ENCODE measurements at places on chromosomes 6 and 20. TPM values are rescaled to one million over a fixed set of nuclear protein-coding genes. Genes with fewer than 3 reads are reported as not detected.

Gene HLA-DQB1
- total RNA-seq: not detected

Gene HLA-DPA1
- 0.89 TPM for total RNA-seq

Gene ULBP3
- total RNA-seq: 12.6 TPM

Gene ZC2HC1B
- not detected for total RNA-seq

Gene FAM217A
- not detected for total RNA-seq

Gene ANKRD66
- not detected for total RNA-seq

GRCh38 chr6:83867527-83868161 lies 8.2 kb downstream of the CYB5R4 start:
- DNase-seq: peak; percentile 100

DNA sequence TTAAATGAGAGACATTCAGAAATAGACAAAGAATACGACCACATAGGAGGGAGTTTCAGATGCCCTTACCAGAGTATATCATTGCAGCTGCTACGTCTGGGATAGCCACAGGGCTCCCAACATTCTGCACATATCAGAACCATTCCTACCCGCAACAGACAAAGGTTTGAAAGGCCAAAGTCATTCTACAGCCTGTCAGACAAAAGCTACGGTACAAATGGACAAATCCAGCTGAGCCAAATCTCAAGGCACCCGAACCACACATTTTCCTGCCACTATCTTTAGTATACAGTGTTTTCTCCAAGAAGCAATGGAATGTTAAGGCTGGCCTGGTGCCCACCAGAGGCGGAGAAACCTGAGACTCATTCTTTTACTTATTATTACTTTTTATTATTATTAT lies 30.5 kb upstream of the LYRM2 start:
- no peak for DNase-seq

DNA sequence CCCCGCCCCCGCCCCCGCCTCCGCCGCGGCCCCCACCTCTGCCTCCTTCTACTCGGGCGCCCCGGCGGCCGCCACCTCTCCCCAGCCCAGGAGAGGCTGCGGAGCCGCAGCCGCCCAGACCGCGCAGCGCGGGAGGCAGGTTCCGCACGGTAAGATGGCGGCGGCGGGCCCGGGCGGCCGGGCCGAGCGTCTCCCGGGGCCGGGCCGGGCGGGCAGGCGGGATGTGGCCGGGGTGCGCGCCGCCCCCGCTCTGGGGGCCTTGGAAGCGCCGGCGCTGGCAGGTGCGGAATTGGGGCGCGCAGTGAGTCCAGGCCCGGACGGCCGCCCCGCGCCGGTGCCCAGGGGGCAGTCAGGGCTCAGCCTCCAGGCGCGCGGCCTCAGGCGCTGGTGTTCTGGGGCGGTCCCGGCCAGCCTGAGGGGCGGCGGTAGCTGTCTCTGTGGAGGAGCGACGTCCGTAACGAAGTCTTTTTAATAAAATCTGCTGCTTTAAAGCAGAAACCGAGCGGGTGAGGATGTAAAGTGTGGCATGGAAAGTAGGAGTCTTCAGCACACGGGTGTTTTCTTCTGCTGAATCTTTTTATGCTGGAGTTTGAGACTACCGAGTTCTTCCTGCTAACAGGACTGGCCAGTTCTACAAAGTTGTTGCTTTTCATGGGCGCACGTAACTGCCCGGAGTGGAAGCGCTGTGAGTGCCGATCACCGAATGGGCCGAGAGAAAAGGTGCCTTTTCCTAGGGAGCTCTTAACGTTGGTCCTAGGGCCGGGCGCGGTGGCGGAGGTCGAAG lies at the start of gene GID8:
Gene GID8 (plus strand): TSS at position 43 of the 784 bp plus-strand sequence. CDS start 3,356 bp downstream, outside the sequence.
- DNase-seq: peak; percentile 86

GRCh38 chr6:20069021-20069522 lies 143.2 kb downstream of the MBOAT1 start:
- DNase-seq: no peak

GRCh38 chr6:75098709-75099108 lies 107.1 kb downstream of the COL12A1 start:
- peak; percentile 97 for DNase-seq

DNA sequence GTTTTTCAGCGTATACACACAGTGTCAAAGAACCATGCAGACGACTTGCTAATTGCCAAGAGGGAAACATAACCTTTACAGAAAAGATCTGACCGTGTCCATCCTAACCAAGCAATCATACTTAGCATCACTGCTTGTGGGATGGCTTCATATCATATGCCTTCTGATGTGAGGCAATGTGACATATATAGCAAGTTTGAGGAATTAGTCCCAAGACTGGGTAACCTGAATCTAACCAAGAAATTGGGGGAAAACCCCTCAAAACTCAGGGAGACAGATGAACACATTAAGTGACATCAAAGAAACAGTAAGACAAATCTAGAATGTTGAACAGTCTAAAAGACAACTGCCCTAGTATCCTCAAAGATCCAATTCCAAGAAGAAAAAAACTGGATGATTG lies 18.4 kb downstream of the GNL1 start:
- no peak for DNase-seq

GRCh38 chr20:10297684-10298240 lies 79.1 kb downstream of the SNAP25 start:
- peak; percentile 16 for DNase-seq

- DNase-seq: peak; percentile 74
Observed at GRCh38 chr6:113672491-113673149, 184.5 kb upstream of the MARCKS start.

DNA sequence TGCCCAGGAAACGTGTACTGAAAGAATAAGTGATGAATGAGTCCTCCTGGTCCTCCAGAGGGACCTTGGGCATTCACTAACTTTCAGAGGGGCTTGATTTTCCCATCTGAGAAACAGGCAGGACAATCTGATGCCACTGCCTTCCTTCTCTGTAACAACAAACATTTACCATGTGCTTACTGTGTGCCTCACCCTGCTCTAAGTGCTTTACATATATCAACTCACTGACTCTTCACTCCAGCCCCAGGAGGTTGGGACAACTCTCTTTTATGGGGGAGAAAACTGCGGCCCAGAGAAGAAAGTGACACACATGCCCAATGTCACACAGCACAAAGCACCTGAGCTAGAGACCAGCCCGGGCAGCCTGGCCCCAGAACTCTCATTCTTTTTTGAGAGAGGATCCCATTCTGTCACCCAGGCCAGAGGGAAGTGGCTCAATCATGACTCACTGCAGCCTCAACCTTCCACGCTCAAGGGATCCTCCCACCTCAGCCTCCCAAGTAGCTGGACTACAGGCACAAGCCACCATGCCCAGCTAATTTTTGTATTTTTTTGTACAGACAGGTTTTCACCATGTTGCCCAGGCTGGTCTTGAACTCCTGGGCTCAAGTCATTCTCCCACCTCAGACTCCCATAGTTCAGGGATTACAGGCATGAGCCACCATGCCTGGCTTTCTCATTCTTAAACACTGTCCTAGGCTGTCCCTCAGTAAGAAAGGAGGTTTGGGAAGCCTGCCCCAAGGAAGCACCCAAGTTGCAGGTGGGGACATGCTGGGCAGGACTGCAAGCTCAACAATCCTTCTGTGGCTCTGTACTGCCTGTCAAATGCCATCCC lies 38.0 kb downstream of the NOL4L start:
- no peak for DNase-seq

GRCh38 chr6:56958481-56958880 lies 3.6 kb downstream of the BEND6 start:
- peak; percentile 79 for DNase-seq

DNA sequence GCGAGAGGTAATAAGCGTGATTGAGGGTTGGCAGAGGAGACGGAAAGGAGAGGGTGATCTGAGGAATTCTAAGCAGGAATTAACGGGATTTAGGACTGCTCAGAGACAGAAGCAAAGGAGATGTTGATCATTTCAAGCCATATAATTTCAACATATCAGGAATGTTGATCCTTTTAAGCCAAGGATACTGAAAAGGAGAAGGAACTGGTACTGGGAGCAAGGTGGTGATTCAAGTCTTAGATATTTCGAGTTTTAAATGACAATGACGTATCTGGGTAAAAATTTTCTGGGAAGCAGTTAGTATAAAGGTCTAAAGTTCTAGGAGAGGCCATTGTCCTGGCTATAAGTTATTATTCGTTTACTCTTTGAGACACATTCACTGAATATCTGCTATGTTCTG lies 91.3 kb upstream of the OGFRL1 start:
- peak; percentile 5 for DNase-seq

GRCh38 chr6:156125844-156126243 lies 651.3 kb upstream of the ARID1B start:
- DNase-seq: no peak

DNA sequence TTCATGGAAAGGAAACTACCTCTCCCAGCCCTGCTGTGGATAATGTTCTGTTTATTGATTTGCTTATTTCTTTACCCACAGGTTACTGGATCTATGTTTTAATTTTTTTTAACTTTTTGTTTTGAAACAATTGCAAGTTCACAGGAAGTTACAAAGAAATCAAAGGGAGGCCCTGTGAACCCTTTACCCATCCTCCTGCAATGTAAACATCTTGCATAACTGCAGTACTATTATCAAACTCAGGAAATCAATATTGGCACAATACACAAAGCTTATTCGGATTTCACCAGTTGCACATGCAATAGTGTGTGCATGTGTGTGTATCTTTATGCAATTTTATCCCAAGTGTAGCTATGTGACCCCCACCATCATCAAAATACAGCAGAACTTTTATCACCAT lies 398.0 kb downstream of the BTBD3 start:
- DNase-seq: no peak

GRCh38 chr20:37340998-37341397 lies 4.9 kb upstream of the SRC start:
- no peak for DNase-seq

DNA sequence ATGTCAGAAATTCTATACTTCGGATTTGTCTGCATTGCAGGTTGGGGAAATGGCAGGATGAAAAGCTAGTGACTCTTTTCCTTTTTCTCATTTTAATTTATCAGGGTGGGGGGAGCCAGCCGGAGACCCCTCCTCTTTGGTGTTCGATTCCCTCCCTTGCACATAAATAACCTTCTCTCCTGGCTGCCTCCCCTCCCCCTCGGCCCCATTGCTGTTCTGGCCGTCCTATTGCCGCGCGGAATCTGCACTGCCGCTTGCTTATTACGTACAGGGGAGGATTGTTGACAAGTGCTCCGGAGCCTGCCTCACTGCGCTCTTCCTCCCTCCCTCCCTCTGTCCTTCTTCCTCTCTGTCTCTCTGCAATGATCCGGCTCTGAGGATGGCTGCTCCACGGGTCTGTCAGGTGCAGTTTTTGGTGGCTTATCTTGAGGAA lies 154.7 kb downstream of the JARID2 start:
- peak; percentile 58 for DNase-seq

Measured in GM23248 (cell line).